ENCODE measurements at places on chromosomes 3 and 15.

DNA sequence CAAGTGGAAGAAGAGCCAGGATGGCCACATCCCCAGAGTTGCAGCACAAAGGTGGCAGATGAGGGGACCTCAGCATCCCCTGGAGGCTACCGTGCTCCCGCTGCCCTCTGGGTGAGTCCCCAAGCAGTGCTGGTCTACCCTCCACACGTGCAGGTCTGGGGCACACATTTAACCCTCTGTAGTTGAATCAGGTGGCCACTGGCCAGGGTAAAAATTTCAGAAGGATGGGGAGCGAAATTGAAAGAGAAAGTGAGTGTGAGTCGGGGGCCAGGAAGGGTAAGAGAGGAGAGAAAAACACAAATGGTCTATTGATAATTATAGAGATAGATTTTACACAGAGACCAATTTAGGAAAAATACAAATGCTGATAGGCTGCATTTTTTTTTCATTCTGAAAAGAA is 139.5 kb upstream of the EIF1B start:
- no peak for DNase-seq

DNA sequence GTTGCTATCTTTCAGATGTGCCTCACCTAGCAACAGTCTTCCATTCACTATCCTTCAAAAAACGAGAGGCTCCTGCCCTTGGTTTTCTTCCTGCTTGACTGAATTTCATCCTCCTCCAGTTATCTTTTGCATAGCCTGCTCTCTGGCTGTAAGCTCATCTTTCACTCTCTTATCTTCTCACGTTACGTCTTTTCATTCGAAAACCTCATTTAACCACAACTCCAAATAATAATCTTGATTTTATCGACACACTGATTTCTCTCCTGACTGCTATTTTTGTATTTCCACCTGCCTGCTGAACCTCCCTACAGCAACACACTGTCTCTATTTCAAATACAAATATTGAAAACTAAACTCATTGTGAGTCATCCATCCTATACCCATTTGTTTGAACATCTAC is 230.7 kb upstream of the TMC3 start:
- DNase-seq = no peak

- no peak for DNase-seq
These were observed 22.7 kb upstream of the OR5K1 start for GRCh38 chr3:98440283-98440682.

DNA sequence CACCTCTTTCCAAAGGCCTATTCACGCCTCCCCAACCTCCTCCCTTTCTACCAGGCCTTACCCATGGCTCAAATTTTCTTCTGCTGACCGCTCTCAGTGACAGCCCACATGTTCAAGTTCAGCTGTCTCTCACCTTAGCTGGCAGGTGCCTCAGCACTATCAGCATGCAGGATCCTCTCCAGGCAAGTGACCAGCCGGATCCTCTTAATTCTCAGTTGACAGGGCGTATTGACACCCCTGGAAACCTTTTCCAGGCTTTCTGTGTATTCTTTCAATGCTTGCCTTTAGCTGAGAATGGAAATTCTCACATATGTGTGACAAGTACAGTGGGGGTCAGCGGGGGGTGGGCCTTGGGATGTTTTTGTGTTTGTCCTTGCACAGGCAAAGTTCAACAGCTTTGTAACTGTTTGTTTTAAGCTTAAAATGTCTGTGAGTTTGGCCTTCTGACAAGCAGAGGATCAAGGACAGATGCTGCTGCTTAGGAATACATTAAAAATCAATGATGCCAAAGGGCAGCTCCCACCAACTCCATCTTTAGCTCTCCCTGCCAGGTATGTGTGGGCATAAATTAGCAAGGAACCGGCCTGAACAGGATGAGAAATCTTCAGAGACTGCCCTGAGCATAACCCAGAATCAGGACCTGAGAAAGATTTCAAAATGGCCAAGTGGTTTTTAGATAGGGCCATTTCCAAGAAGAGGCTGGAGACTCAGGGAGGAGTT is 17.4 kb upstream of the BDH1 start:
- DNase-seq = no peak

DNA sequence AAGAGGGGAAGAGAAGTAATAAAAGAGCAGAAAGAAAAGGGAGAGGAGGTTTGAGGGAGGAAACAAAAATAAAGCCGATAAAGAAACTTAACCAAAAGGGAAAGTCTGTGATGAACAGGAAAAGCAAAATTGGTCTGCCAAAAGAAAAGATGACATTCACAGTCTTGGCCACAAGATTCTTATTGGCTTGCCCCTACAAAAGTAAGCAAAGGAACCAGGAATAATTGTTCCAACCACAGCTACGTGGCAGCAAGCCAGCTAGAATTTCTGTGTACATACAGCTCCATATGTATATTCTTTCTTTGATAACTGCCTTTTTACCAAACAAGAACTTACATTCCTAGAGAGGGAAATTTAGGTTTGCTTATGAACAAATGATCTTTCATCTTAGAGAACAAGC is 79.6 kb downstream of the MLH1 start:
- no peak for DNase-seq

GRCh38 chr15:50381438-50381837 is 26.4 kb upstream of the GABPB1 start:
- DNase-seq = no peak

DNA sequence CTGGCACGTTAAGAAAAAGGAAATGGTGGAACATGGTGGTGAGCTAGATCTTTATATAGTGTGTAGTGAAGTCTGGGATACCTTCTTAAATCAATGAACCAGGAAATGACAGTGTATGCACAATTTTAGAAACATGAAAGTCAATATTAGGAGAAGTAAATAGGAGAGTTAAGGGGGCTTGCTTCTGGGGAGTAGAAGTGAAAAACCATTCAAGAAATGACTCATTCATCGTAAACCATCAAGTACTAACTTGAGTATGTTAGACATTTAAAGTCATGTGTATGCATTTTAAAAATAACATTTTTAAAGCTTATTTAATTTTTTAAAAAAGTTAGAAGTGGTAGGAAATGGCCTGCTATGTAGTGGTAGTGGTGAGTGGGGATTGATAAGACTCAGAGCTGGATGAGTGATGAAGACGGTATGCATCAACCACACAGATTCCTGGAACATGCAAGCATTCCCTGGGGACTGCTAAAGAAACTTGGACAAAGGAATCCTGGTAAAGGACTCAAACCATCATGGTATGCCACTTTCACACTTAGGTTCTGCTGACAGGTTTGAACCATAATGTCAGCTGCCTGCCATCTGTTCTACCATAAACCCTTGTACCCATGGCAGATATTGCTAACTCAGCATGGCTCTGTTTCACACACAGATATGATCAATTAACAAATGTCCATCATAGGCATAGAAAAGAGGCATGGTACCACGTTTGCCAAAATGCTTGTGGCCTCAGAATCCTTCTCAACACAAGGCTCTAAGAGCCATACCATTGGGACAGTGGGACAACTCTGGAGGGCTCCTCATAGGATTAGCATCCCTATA is 28.9 kb upstream of the MITF start:
- no peak for DNase-seq

- no peak for DNase-seq
These were observed 5.3 kb upstream of the SNRK start for GRCh38 chr3:43281020-43281419.

DNA sequence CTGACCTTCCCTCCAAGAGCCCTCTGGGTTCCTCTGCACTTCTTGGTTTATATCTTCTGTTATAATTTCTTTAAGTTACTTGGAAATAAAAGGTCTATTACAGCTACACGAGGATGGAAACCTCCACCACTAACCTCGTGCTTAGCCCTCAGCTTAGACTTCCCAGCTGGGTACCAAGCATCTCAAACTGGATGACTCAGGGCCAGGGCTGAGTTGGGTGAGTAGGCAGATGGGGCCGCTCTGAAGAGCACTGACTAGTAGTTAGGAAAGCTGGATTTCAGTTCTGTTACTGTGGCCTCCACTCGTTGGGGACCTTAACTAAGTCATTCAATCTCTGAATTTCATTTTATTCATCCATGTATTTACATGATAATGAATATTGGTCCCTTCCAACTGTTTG is 1036.6 kb downstream of the IGSF11 start:
- no peak for DNase-seq

DNA sequence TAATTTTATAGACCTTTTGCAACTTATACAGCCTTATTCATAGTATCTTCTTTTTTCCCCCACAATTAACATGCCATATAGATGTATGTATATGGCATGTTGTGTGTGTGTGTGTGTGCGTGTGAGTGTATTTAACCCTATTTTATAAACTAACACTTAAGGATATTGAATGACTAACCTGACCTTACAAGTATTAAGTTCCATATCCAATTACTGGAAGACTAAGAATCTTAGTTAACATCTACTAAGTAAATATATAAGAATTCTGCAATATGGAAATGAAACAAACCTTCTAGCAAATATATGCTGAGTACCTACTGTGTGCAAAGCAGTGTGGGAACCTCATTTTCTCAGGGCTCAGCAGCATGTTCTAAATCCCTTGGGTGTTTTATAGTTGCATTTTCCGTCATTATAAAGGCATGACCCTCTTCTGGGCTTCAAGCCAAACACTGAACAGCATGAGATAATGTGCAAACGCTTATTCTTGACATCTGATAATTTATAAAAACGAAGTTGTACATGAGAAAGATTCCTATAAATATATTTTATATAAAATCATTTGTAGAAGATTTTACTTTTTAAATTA is 105.5 kb downstream of the NLGN1 start:
- DNase-seq = no peak

DNA sequence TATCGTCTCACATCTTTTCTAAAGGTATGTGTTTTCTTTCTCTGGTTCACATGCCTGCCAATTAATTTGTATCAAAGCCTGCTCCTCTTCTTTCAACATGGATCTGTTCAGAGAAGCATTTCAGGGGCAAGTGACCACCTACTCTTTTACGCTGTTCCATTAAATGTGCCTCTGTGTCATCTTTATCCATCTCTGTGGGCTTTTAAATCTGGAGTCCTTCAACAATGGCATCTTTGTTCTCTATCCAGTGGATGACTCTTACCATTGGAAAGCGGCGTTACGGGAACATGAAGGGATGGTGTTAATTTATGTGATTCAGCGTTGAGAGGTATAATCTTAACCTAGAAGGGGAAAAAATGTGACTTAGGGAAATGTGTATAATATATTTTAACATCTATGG is 92.7 kb upstream of the CFAP20DC start:
- no peak for DNase-seq

- no peak for DNase-seq
These were observed 23.2 kb downstream of the ERICH6 start for GRCh38 chr3:150680562-150680961.

DNA sequence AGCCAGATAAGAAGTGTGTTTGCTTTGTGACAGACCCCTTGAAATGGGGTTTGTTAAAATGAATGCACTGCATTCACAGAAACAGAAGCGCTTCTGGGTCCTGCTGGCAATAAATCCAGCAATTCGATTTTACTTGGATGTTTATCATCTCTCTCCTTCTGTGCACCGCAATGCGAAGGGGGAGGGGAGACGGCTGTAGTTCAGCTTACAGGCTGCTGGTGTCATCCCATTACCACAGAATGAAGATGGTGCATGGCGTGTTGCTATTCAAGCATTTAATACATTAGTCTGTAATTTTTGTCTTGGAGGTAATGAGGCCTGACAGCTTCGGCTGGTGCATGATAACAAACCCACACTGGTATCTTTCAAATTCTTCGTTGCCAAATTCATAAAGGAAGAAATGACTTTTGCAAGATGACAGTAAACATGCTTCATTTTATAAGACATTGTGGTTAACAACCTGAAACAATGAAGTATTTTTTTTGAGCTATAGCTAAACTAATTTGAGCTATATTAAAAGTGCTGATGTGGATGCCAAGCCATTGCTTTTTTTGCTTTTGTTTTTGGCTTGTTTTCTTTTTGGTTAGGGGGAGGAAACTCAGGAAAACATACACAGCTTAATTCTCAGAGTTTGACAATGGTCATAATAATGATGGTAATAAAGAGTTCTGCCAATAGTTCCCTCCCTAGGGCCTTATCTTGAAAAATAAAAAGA is 418.3 kb downstream of the OTOL1 start:
- no peak for DNase-seq

DNA sequence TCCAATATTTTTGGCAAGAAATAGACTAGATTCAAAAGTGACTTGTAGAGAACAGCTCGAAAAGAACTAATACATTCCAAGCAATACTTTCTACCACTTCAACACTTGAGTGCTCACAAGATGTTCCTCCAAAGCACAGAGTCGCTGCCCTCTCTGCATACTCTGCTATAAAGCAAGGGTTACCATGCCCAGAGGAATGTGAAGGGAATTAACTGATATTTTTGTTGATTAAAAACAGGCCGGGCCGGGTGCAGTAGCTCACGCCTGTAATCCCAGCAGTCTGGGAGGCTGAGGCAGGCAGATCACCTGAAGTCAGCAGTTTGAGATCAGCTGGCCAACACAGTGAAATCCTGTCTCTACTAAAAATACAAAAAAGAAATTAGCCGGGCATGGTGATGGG is 57.6 kb upstream of the CSPG5 start:
- DNase-seq = no peak

- no peak for DNase-seq
These were observed 167.7 kb downstream of the AGBL1 start for GRCh38 chr15:86247249-86247955.

- no peak for DNase-seq
These were observed 88.9 kb downstream of the EOMES start for GRCh38 chr3:27633224-27633545.

DNA sequence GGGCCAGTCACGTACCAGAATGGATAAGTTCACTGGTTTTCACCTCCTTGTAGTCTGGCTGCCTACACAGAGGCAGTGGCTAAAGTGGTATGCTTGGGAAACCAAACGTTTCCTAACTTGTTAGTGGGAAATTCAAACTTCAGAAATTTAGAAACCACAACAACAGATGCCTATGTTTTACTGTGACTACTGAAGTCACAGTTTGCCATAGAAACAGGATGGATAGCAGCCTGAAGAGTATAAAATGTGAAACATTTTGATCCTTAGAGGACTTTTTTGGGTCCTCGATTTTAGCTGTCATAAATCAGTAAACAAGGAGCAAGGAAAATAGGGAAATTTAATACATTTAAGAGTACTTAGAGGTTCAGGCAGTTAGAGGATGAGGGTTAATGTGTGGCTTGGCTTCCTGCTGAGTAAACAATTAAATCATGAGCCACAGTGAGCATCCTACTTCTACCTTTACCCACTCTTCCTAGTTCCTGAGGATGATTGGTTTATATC is 48.6 kb downstream of the CMSS1 start:
- DNase-seq = peak; percentile 68

DNA sequence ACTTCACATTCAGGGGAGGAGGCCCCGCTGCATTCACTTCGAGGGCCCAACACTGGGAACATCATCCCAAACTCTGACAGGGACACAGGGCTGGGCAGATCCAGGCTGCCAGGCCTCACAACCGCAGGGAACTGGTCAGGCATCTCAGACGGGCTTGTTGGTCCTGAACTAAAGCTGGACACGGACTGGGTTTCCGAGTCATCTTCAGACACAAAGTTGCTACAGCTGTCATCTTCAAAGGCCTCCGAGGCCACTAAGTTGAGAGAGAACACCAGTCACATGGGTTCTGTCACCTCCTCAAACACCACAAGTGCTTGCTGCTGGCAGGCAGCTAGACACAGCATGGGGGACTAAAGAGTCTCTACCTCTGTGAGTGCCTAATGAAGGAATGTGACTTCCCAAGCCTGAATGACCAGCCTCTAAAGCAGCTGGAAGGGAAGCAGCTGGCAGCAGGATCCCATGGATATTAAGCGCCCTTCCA is 50.9 kb downstream of the CAPN7 start:
- DNase-seq = no peak

Measured in DMS79 (cell line).